ENCODE measurements at places on chromosomes 12 and 14. TPM values are rescaled to one million over a fixed set of nuclear protein-coding genes. Genes with fewer than 3 reads are reported as not detected.
A peak's percentile ranks its signal among the peaks of the same experiment; 100 is the strongest.

The TMEM121 gene
- 1.4 TPM for total RNA-seq

The PSME2 gene
- total RNA-seq = 155 TPM

GRCh38 chr14:90045616-90046015, 16.2 kb upstream of the KCNK13 start:
- H3K4me1 ChIP-seq = peaks cover 8% of the 10 kb centered on the region
- no peak for DNase-seq
- H3K4me3 ChIP-seq = no peak overlapping the region
- H3K27ac ChIP-seq = no peak overlapping the region
- H3K36me3 ChIP-seq = peaks cover 13% of the 10 kb centered on the region
- H3K27me3 ChIP-seq = peaks cover under 1% of the 10 kb centered on the region

DNA sequence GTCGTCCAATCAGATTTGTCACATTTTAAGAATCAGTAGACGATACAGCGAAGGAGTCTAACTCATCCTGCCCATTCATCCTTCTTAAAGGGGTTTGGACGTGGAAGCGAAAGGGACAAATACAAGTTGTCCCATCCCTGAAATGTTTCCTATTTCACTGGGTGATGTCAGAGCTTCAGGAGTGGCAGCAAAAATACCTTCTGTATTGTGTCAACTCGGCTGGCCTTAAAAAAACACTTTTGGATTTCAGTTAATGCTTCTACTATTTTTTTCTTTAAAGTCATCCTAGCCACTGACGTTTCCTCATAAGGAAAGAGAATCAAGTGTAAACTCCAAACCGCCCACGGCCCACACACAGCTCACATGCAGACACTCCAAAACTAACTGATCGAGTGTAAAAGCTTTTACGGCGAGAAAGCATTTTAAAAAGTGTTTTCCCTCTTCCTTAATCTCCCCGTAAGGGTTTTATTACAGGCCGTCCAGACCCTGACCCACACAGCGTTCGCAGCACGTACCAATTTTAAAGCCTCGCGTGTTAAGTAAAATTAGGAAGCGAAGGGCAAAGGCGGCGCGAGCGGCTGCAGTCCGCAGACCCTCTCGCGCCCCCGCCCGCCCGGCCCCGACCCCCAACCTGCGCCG, 593 bp downstream of the CFL2 start:
- peaks cover 16% of the 10 kb centered on the region for H3K36me3 ChIP-seq
- H3K4me1 ChIP-seq = peaks cover 13% of the 10 kb centered on the region
- peak overlapping the region; percentile 98 for H3K4me3 ChIP-seq
- no peaks in the 10 kb centered on the region for H3K27me3 ChIP-seq
- H3K27ac ChIP-seq = peak overlapping the region; percentile 99
- DNase-seq = no peak

DNA sequence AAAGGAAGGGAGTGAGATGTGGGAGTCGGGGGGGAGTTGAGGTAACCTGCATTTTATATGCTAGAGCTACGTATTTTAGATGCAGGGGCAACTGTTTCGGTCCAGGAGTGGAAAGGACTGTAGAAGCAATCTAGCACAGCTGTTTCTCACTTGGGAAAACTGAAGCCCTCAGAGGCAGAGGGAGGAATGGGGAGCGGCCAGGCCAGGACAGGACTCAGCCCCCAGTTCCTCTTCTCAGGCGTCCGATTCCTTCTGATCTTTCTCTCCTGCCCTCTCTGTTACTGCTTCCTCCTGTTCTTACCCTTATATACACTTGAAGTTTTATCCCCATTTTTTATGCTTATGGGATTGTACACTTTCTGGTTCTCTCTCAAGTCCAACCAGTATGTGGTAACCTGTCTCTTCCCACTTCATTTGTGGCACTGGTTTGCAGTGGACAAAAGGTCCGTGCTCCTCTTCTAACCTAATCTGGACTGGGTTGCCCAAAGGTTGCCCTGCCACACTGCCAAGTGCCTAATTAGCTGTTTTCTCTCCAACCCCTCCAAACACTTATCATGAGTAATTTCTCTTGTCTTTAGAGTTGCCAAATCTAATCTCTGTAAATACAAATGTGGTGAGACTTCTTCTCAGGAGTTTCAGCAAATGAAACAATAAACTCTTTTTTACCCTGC, 16.2 kb downstream of the LPCAT3 start:
- no peak overlapping the region for H3K4me3 ChIP-seq
- no peak for DNase-seq
- no peak overlapping the region for H3K27ac ChIP-seq

DNA sequence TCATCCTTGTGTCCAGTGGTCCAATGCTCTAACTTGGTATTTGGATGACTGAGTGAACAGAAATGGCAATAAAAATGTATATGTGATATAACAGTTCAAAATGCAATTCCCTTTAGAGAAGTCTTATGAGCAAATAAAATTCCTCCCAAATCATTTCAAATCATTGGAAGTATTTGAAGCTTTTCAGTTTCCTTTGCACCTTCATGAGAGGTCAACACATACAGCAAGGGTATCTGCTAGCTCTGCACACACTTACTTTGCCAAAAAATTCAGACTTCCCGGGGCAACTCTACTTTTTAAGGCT, 423.7 kb downstream of the ATP23 start:
- no peak overlapping the region for H3K4me3 ChIP-seq
- DNase-seq = no peak
- no peaks in the 10 kb centered on the region for H3K36me3 ChIP-seq
- H3K27ac ChIP-seq = no peak overlapping the region

DNA sequence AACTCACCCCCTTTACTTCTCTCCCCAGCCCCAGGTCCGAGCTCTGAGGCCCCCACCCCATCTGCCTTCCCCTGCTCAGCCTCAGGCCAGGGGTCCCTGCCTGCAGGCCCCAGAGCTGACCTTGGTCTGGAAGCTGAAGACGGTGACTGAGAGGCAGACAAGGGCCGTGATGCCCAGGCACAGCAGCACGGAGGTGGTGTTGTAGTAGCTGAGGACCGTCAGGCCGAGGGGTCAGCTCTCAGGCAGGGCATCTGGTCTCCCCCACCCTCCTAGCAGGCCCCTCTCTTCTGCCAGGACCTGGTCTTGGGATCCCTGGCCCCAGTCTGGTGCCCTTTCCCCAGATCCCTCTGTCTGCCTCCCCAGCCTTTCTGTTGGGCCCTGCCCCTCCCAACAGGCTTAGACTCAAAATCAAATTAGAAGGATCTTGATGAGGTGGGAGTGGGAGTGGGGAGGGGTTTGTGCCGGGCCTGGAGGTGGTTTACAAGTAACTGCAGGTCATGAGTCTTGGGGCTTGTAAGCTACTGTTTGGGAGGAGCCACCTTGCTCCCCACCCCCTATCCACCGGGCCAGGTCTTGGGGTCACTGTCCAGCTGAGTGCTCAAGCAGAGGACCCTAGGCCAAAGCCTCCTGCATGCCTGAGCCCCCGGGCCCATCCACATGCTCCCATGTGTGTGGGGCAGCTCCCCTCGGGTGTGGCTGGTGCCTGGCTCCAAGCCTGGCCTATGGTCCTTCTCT, 14.2 kb downstream of the FAIM2 start:
- H3K36me3 ChIP-seq = no peaks in the 10 kb centered on the region
- H3K27ac ChIP-seq = no peak overlapping the region
- H3K4me1 ChIP-seq = peaks cover 23% of the 10 kb centered on the region
- DNase-seq = no peak

GRCh38 chr14:77554207-77554606, 55.6 kb upstream of the ISM2 start:
- H3K36me3 ChIP-seq = peaks cover 25% of the 10 kb centered on the region
- H3K4me3 ChIP-seq = no peak overlapping the region
- no peak overlapping the region for H3K27ac ChIP-seq
- H3K4me1 ChIP-seq = no peaks in the 10 kb centered on the region
- DNase-seq = no peak

Data from type B pancreatic cell (in vitro differentiated cells).